Right forelimb (tissue), 1 donor: ENCODE measurements at places on chromosomes 3 and 15.

DNA sequence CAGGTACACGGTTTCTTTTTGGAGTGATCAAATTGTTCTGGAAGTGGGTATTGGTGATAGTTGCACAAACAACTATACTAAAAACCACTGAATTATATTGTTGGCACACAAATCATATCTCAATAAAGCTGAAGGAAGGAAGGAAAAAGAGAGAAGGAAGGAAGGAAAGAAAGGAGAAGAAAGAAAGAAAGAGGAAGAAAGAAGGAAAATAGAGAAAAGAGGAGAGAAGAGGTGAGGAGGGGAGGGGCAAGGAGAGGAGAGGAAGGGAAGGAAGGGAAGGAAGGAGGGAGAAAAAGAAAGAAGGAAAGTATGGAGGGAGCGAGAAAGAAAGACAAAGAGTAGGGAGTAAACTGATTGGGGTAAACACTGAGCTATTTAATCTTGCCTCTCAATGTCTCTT is 77.9 kb upstream of the TSC22D2 start:
- DNase-seq = no peak

GRCh38 chr3:14439501-14440167 is 37.2 kb downstream of the SLC6A6 start:
- peak; percentile 67 for DNase-seq

GRCh38 chr15:63727542-63727941 is 106.2 kb downstream of the HERC1 start:
- no peak for DNase-seq

DNA sequence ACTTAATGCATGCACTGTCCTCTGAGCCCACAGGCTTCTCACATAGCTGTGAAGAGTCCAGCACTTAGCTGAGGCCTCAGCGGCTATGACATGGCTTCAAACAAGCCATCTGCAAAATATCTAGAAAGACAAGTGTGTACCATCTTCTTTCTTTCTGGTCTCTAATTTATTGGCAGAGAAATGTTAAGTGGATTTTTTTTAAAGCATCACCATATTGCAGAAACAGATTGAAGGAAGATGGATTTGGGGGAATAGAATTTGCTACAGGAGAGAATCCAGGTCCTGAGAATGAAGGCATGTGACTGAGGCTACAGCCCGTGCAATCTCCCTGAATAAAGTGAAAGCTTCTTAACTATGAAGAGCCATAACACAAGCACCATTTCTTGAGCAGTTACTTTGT is 567.3 kb downstream of the PDCD6IP start:
- DNase-seq = no peak

DNA sequence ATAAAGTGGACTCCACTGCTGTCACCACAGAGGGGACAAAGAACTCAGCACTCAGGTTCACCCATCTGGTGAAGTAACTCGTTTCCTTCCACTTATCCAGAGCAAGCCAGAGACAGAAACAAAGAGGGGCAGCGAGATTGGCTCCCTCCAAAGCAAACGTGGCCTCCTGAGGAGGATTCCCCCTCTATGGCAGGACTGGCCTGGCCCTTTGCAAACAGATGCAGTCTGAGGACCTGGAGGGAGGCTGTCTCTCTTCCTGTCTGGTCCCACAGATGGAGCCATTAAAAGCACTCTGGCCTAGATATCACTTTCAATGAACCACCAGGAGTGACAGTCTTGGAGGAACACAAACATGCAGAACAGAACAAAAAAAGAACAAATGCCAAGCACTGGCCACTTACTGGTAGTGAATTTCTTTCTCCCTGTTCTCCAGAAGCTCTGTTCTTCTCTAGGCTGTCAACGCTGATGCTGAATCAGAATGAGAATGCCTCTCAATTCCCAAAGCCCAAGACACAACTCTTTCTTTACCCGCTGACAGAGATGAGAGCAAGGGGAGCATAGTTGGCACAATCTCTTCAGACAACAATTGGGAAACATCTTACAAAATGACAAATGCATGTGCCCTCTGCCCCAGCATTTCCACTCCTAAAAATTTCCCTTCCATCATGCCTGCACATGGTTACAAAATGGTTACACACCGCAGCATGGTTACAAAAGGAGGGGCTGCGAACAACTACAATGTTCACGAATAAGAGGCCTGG is 14.3 kb downstream of the KLHL25 start:
- DNase-seq = no peak

DNA sequence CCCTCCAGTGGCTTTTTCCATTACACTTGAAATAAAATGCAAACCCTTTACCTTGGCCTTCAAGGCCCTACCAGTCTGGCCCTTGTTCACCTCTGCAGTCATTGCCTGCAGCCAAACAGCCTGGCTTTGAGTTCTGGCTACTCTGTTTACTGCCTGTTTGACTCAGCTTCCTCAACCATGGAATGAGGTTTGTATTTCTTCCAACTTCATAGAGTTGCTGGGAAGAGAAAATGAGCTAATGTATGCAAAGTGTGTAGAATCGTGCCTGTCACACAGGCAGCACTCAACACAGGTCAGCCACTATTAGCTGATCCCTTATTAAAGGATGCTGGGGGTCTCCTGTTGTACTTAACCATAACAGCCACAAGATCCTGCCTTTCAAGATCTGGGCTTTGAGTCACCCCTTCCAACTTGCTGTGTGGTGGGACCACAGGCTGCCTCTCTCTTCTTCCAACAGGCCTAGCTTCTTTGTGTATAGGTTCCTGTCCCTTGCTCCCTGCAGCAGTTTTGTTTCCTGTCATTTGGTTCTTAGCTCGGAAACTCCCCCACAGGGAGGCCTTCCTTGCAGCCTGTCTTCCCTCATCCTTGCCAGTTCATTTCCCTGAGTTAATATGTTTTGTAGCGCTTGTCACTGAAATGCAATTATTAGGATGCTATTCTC is 6.4 kb downstream of the MED12L start:
- DNase-seq = no peak

- no peak for DNase-seq
Measured at GRCh38 chr3:141421639-141422319, 53.5 kb downstream of the ZBTB38 start.

- DNase-seq = no peak
Measured at GRCh38 chr15:47553947-47554346, 163.4 kb upstream of the SEMA6D start.

DNA sequence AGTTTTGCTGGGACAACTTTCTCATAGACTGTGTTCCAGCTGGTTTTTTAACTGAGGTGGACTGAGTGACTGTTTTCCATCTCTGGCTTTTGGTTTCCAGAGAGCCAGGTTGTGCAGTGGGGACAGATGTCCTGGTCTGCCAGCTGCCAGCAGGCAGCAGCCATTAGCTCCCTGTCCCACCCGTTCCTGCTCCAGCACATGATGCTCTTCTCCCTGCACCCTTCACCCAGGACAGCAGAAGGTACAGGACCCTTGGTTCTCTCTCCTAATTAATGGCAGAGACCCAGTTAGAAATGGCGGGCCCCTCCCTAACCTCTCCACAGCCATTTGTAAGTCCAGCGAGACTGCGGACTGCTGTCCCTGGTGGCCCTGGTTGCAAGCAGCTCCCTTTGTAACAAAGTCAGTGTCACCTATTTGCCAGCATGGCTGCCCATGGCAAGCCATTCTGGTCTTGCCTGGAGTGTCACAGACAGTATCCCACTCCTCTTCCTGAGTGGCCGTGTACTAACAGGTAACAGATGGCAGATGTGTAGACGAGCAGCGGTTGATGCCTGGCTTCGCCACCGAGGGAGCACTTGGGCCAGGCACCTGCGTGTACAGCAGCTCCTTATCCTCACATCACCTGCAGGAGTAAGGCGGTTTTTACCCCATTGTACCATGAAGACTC is 148.3 kb downstream of the DNAJB8 start:
- DNase-seq = no peak

- no peak for DNase-seq
Measured at GRCh38 chr3:183151821-183152351, 10.6 kb downstream of the LAMP3 start.

DNA sequence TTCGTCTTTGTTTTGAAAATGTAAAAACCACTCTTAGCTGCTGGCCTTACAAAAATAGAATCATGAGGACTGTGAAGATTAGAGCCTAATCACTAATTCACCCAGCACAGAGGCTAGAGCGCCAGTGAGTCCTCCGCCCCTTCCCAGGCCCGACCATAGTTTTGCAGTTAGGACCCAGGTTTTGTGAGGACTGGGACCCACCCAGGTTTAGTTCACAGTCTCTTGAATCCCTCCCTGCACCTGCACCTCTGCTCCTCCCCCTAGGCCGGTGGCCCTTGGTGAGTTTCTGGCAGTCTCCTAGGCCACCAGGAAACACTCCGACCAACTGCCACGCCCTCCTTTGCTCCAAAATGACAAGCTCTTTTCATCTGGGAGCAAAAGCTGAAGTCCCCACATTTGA is 136.0 kb upstream of the CCDC54 start:
- DNase-seq = peak; percentile 64

- no peak for DNase-seq
Measured at GRCh38 chr3:124783696-124784095, 53.4 kb downstream of the UMPS start.

GRCh38 chr15:39157882-39158281 is 423.0 kb upstream of the THBS1 start:
- no peak for DNase-seq
